A673 (cell line): ENCODE measurements at places on chromosomes 16 and 17. TPM values are rescaled to one million over a fixed set of nuclear protein-coding genes. Genes with fewer than 3 reads are reported as not detected.

CDH3 gene
- total RNA-seq = 0.15 TPM in 1 of 2 replicates, not detected in the other

CDH11 gene
- 297 and 319 TPM in 2 replicates for total RNA-seq

- no peak for DNase-seq
Measured at GRCh38 chr16:27417047-27417671, 15.2 kb downstream of the IL21R start.

- no peak for DNase-seq
Measured at GRCh38 chr16:49833085-49833484, 22.8 kb downstream of the ZNF423 start.
